ENCODE measurements at places on chromosomes 7 and 10.
A peak's percentile ranks its signal among the peaks of the same experiment; 100 is the strongest.

DNA sequence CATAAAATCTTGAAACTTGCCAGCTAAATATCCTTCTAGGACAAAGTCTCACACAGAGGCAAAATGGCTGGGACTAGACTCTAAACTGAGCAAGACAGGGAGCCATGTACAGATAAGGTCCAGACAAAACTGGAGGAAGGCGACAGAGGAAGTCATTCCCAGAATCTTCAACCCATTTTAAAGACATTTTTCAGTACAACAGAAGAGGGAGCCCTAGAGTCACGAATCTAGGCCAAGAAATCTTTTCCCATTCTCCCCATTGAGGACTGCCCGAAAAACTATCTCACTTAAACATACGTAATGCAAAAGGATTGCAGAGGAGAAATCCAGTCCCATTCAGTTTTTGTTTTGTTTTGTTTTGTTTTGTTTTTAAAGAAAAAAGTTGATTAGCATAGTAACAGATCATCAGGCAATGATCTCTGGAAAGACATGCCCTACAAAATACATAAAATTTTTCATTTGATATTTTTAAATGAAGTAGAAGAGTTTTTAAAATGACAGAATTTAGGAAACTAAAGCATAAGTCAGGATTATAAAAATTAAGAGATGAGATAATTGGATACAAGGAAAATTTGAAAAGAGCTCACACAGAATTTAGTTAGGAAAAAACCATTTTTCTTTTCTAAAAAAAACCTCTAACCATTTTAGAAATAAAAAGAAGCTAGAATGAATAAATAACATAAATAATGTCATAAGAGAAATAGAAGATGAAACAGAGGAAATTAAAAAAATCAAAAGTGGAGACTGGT is 16.9 kb upstream of the PRF1 start:
- no peak for DNase-seq

GRCh38 chr7:121410829-121411596 is 14.9 kb upstream of the FAM3C start:
- no peak for DNase-seq

- no peak for DNase-seq
These were observed 12.1 kb downstream of the ENTPD7 start for GRCh38 chr10:99671386-99671785.

DNA sequence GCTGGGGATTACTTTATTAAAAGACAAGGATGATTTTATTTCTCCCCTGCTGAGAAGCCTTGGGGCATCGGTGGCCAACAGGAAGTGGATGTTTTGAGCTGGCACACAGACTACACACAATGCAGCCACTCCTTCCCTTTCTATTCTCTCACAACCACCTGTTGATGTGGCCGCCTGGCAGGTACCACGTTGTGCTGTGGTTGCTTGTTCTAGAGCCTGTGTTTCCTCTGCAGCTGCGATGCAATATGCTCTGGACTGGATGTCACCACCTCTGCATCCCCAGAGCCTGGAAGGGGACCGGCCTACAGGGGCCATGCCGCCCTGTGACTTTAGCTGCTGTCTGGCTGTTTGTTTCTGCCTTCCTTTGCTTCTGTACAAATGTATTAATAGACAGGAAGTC is 195.7 kb upstream of the CELF2 start:
- DNase-seq = no peak

GRCh38 chr10:98963608-98964007 is 272.0 kb downstream of the HPSE2 start:
- DNase-seq = no peak

DNA sequence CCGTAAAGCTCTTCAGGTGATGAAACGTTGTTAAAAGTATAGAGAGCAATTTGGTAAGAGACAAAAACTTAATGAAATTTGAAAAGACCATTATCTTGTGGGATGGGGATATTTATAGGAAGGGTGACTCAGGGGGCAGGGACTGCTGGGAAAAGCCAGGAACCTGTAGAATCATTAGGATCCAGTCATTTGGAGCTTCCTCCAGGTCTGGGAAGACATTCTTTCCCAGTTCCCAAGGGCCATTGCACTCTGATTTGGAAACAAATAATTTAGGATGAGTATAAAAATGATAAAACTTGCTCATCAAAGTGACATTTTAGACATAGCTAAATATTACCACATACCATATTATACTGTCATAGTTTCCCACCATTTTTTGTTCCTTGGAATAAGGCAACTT is 143.9 kb downstream of the PFKFB3 start:
- no peak for DNase-seq

GRCh38 chr10:50561816-50562215 is 61.9 kb downstream of the SGMS1 start:
- DNase-seq = no peak

GRCh38 chr7:142808461-142808801 is 37.7 kb downstream of the PRSS2 start:
- DNase-seq = no peak

- DNase-seq = no peak
These were observed 188.5 kb downstream of the SNX10 start for GRCh38 chr7:26480156-26480555.

DNA sequence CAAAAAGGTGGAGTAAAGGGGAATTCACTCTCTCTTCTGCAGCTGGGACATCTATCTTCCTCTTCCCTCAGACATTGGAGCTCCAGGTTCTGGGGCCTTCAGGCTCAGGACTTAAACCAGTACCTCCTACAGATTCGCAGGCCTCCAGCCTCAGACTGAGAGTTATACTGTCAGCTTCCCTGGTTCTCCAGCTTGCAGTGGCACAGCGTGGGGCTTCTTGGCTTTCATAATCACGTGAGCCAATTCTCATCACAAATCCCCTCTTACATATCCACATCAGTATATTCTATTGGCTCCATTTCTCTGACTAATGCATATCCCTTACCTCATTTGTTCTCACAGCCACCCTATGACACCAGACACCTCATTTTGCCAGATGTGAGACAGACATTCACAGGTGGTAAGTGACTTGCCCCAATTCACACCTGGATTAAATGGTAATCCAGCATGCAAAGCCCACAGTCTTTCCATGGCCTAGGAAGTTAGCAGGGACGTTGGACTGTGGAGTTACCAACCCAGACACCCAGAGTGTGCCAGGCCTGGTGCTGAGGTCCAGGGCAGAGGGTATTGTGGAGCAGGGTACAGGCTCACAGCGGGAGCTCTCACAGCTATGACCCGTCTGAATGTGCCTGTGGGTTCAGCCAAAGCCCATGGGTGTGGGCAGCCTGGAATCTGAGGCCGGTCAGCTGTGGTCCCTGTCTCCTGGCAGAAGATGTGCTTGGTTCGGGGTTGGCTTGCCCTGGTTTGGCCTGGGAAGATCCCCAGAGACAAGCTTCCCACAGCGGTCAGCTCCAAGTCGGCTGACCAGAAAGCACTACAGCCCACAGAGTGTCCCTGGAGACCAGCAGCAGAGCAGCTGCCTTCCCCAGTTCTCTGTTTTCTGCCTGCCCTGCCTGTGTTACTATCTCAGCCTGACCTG is 18.4 kb upstream of the ZCCHC24 start:
- no peak for DNase-seq

- DNase-seq = no peak
These were observed 22.8 kb downstream of the VPS26A start for GRCh38 chr10:69146759-69147158.

DNA sequence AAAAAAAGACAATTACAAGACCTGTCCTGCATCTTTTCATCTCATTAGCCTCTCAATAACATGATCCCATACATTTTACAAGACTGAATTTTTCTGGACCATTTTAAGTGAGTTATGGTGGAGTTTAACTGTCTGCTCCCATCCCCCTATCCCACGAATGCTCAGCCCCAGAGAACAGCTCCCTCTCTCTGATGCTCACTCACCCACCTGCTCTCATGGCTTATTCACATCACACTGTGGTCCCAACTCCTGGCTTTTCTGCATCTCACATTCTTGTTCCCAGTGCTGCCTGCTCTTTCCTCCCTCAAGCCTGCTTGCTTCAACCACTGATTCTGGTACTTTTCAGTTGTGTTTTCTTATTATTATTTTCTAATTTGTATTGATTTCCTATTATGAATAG is 20.4 kb upstream of the CCSER2 start:
- DNase-seq = no peak

- peak; percentile 65 for DNase-seq
These were observed 35.8 kb downstream of the GPER1 start for GRCh38 chr7:1123715-1124114.

DNA sequence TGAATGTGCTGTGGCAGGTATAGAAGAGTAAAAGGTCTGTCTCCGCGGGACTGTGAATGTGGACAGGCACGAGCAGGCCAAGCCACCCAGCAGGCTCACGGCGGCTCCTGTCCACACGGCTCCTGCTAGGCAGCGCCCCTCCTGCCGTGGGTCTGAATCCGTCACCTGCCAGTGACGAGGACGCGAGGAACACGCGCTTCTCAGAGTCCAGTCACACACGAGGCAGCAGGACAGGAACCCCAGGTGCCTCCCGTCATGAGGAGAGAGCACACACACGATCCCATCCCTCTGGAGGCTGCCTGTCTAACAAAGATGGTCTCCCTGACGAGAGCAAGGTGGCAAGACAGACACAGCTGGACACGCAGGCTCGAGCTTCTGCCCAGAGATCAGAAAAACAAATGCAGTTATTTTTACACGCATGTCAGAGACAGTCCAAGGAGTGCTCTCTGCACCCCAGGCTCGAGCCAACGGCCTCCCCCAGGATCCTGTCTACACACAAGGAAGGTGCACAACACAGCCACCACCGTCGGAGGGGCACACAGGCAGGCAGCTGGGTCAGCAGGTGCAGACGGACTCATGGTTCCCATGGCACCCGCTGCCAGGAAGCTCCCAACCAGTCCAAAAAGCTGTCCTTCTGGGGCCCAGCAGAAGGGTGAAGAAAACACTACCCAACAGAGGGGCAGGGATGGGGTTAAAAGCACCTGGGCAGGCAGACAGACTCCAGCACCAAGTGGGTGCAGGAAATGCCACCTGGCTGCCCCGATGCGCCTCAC is 103.2 kb downstream of the MAD1L1 start:
- no peak for DNase-seq

GRCh38 chr7:67019562-67020390 is 23.1 kb downstream of the TYW1 start:
- no peak for DNase-seq

DNA sequence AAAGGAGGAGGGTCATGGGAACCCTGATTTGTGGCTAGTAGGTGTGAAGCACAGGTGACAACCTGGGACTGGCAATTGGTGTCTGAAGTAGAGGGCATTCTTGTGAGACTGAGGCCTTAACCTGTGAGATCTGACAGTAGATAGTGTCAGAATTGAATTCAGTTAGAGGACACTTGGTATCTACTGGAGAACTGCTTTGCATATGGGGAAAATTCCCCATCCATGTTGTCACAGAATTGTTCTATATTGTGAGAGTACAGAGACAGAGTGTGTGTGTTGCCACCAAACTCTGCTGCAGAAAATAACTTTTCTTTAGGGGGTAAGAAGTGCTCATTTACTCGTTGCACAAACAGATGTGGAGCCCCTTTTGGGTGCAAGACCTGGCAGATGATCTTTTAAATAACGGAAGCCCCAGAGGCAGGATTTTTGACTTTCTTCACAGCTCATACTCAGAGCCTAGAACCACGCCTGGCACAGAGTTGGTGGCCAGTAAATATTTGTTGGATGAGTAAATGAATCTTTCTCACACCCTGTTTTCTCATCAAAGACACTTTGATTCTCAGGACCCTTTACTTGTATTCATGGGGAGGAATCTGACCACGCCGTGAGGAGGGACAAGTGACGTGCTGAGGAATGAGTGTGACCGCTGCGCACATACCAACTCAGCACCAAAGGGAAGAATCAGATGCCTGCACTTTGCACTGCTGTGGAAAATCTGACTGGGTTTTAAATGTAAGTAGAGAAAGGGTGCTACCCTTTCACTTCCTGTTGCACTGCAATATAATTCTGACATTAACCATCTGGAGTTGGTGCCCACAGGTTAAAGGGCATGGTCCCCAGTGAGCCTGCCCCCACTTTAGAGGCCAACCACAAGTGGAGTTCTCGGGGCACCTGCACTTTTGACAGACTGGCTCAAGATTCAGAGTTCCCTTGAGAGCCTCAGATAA is 39.2 kb upstream of the SDHAF3 start:
- DNase-seq = no peak

DNA sequence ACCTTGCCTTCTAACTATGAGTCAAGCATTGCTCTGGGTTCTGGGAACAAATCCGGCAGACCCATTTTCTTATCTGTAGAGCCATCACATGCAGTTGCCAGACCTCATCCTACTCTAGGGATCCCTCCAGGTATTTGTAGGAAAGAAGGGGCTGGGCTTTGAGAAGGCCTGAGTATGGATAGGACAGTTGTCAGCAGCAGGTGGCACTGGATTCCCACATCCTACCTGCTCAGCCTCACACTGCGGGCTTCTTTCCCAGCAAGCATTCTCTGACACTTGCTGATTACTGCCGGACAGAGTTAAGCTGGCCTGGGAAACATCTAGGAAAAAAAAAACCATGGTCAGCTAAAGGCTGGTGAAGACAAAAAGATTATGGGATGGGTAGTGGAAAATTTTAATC is 224.1 kb downstream of the CCSER2 start:
- no peak for DNase-seq

DNA sequence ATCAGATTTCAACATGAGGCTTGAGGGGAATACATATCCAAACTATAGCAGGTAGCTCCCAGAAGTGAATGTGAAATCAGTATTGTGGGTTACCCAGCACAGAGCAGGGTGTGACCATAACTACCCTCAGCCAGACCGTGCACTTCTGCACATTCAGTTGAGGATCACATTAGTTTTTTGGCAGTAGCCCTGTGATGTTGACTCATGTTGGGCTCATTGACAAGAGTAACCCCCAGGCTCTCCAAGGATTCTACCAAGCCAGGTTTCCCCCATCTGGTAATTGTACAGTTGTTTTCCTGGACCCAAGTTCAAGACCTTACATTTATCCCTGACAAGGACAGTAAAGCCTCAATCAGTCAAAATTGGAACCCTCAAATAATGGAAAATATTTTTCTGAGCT is 11.7 kb upstream of the CPA4 start:
- no peak for DNase-seq

DNA sequence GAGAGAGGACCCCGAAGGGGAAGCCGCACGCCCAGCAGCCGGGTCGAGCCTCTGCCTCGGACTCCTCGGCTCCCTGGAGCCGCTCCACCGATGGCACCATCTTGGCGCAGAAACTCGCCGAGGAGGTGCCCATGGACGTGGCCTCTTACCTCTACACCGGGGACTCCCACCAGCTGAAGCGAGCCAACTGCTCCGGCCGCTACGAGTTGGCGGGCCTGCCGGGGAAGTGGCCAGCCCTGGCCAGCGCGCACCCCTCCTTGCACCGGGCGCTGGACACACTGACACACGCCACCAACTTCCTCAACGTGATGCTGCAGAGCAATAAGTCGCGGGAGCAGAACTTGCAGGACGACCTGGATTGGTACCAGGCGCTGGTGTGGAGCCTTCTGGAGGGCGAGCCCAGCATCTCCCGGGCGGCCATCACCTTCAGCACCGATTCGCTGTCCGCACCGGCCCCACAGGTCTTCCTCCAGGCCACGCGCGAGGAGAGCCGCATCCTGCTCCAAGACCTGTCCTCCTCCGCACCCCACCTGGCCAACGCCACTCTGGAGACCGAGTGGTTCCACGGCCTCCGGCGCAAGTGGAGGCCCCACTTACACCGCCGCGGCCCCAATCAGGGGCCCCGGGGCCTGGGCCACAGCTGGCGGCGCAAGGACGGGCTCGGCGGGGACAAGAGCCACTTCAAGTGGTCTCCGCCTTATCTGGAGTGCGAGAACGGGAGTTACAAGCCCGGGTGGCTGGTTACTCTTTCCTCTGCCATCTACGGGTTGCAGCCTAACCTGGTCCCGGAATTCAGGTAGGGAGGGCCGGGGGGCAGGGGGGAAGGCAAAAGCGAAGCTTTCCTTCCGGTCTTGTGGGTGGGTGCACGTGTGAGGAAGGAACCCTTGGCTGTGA is 973 bp downstream of the GPR158 start:
- peak; percentile 6 for DNase-seq

GRCh38 chr7:55050281-55050680 is 31.5 kb downstream of the EGFR start:
- no peak for DNase-seq
